ENCODE measurements at places on chromosomes 4 and X. TPM values are rescaled to one million over a fixed set of nuclear protein-coding genes. Genes with fewer than 3 reads are reported as not detected.

Gene BANK1
- total RNA-seq: 0.54 TPM

Gene HSFX1
- 1.2 TPM for total RNA-seq

DNA sequence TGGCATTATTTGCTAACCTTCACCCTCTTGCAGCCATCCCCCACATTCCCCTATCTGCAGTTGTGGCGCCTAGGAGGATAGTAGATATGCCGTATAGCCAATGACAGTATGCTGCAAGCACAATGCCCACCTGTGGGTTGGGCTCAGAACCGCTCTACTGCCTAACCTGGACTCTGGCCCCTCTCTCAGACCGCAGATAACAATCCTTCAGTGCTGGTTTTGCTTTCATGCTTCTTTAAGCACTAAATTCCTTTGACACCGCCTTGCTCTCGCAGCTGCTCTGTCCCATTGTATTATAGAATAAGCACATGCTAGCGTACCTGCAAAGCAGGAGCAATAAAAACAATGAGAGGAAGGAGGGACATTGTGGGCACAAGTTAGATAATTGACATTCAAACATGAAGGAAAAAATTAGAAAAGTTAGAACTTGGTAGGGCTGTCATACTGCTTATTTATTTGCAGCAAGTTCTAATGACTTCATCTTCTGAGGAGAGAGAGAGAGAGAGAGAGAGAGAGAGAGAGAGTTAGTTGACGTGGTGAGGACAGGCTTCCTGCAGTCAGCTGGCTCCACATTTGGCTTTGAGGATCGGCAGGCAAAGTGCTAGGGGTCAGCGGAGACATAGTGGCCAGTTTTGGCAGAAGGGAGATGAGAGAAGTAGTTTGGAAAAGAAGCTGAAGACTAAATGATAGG, 55.8 kb downstream of the WWC2 start:
- no peak overlapping the region for H3K4me3 ChIP-seq
- H3K4me1 ChIP-seq: no peaks in the 10 kb centered on the region
- no peaks in the 10 kb centered on the region for H3K27me3 ChIP-seq
- no peaks in the 10 kb centered on the region for H3K36me3 ChIP-seq
- H3K27ac ChIP-seq: no peak overlapping the region

GRCh38 chr4:163895378-163896005, 401.0 kb downstream of the TMA16 start:
- no peaks in the 10 kb centered on the region for H3K27me3 ChIP-seq
- H3K4me3 ChIP-seq: no peak overlapping the region
- H3K4me1 ChIP-seq: peaks cover 5% of the 10 kb centered on the region
- no peaks in the 10 kb centered on the region for H3K36me3 ChIP-seq

- H3K36me3 ChIP-seq: no peaks in the 10 kb centered on the region
- H3K27me3 ChIP-seq: no peaks in the 10 kb centered on the region
- no peaks in the 10 kb centered on the region for H3K4me1 ChIP-seq
- no peak overlapping the region for H3K4me3 ChIP-seq
Measured at GRCh38 chr4:69649207-69649606, 3.8 kb downstream of the UGT2A1 start.

GRCh38 chr4:159455675-159456237, 352.9 kb downstream of the RAPGEF2 start:
- H3K27ac ChIP-seq: no peak overlapping the region
- no peak for DNase-seq
- H3K27me3 ChIP-seq: no peaks in the 10 kb centered on the region
- no peak overlapping the region for H3K4me3 ChIP-seq
- H3K36me3 ChIP-seq: no peaks in the 10 kb centered on the region

Gene MGAT4D
- not detected for total RNA-seq

DNA sequence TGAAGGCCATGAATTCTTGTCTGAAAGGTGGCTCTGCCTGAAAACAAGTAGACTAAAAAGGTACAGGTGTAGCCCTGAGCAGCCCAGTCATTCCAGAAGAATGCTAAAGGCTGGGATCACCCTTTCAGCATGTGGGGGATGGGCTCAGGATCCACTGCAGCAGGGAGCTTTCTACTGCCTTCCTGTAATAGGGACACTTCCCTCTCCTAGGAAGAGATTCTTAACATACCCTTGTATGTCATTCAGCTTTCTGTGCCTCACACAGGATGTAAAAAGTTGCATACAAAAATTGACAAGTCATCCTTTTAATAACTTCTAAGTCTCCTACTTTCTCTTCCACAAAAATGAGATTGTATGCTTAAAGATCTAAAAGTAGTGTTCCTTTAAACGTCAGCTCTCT, 123.3 kb downstream of the ZNF518B start:
- no peak overlapping the region for H3K27ac ChIP-seq
- H3K4me1 ChIP-seq: no peaks in the 10 kb centered on the region
- H3K4me3 ChIP-seq: no peak overlapping the region
- no peaks in the 10 kb centered on the region for H3K36me3 ChIP-seq
- DNase-seq: no peak

Gene SLC39A8
- 99.5 TPM for total RNA-seq
